ENCODE measurements at places on chromosomes 6 and 20. TPM values are rescaled to one million over a fixed set of nuclear protein-coding genes. Genes with fewer than 3 reads are reported as not detected.

CTCFL gene
- total RNA-seq: not detected

CGA gene
- total RNA-seq: 0.20 TPM

CASS4 gene
- total RNA-seq: 4.9 TPM

MAFB gene
- not detected for total RNA-seq

VGLL2 gene
- total RNA-seq: 5.7 TPM

DOK5 gene
- not detected for total RNA-seq

C20orf144 gene
- total RNA-seq: 0.42 TPM

SLC17A1 gene
- not detected for total RNA-seq

ADGB gene
- 0.43 TPM for total RNA-seq

ID1 gene
- total RNA-seq: 71.6 TPM

SPATS1 gene
- total RNA-seq: not detected

AHI1 gene
- 15.7 TPM for total RNA-seq

C6orf52 gene
- not detected for total RNA-seq

PBOV1 gene
- total RNA-seq: not detected

CDK19 gene
- total RNA-seq: 19.0 TPM

HLA-DOA gene
- not detected for total RNA-seq

FAXC gene
- 7.4 TPM for total RNA-seq

NDRG3 gene
- 46.6 TPM for total RNA-seq

CD40 gene
- total RNA-seq: 0.12 TPM

BPIFB2 gene
- not detected for total RNA-seq

NOTCH4 gene
- 4.9 TPM for total RNA-seq

C6orf163 gene
- total RNA-seq: 0.79 TPM

BAK1 gene
- total RNA-seq: 22.5 TPM

ERGIC3 gene
- 244 TPM for total RNA-seq

RPP21 gene
- 38.0 TPM for total RNA-seq

LGSN gene
- not detected for total RNA-seq

GGTLC1 gene
- not detected for total RNA-seq

FOXA2 gene
- total RNA-seq: 3.2 TPM

BPIFB4 gene
- total RNA-seq: 3.9 TPM

RNF182 gene
- 0.20 TPM for total RNA-seq

PAK5 gene
- total RNA-seq: not detected

ADGRF4 gene
- not detected for total RNA-seq

MCCD1 gene
- total RNA-seq: not detected

HCRTR2 gene
- total RNA-seq: 0.04 TPM

SLA2 gene
- 0.06 TPM for total RNA-seq

DBNDD2 gene
- 5.2 TPM for total RNA-seq

SLC29A1 gene
- 102 TPM for total RNA-seq

Data from SJCRH30 (cell line).